ENCODE measurements at places on chromosomes 7 and 10.

GRCh38 chr7:25864943-25865751 is 286.9 kb upstream of the NFE2L3 start:
- no peak for DNase-seq

DNA sequence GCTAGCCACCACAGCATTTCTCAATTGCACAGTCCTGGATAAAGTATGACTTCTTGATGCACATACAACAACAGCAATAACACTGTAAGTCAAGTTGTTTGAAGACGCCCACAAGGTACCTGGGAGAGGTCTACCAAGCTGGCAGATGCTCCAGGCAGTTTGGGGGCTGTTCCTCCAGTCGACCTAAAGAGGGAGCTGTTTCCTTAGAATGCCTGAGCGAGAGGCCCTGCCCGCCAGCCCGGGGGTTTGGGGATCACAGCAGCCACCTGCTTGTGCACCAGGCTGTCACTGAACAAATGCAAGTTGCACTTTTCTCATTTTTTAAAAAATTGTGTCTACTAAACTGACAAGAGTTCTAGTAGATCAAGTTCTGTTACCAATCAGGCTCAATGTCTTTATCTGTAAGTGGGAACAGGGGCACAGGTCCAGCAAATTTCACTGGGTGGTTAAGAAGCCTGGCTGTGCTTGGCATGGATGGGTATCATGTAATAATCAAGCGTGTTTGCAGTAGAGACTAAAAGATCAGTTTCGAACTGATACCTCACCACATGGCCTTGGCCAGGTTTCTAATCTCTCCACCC is 193.8 kb upstream of the ADO start:
- peak; percentile 66 for DNase-seq

- DNase-seq, result no peak
Measured at GRCh38 chr10:127976286-127976685, 69.4 kb downstream of the PTPRE start.

GRCh38 chr7:95725205-95725604 is 47.1 kb upstream of the DYNC1I1 start:
- no peak for DNase-seq

DNA sequence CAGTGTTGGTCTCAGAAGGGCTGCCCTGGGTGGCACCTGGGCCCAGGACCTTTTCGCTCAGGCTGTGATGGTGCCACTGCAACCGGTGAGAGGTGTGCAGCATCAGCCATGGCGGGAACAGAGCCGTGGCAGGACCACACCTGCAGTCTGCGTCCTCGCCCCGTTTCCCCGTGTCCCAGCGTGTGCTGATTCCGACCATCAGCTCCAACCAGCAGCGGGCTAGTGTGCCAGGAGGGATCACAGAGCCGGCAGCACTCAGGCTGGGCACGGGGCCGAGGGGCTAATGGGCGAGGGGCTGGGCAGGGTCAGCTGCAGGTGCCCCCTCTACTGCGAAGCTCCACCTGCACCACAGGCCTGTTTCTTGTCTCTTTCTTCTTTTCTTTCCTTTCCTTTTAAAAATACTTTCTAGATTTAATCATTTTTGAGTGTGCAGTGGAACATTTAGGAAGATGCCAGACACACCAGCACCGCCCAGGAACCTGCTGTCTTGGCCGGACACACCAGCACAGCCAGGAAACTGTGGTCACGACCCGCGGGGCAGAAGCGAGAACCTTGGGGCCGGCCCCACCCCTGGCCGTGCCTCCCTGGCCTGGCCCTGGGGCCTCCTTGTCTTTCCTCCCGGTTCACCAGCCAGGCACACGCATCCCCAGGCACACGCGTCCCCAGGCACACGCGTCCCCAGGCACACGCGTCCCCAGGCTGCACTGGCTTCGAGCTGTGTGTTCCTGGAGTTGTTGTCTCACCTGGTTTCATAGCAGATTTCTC is 34.6 kb downstream of the ADGRA1 start:
- DNase-seq, result no peak

DNA sequence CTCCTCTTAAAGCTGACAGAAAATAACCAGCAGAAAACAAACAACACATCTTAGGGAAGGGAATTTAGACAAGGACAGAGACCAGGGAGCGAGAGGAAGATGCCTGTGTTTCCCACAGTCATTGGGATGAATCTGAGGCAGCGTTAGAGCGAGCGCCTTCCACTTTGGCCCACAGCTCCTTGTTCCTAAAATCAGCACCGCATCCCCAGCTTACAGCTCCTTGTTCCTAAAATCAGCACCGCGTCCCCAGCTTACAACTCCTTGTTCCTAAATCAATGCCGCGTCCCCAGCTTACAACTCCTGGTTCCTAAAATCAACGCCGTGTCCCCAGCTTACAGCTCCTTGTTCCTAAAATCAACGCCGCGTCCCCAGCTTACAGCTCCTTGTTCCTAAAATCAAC is 593.3 kb downstream of the PTPRN2 start:
- DNase-seq, result no peak

DNA sequence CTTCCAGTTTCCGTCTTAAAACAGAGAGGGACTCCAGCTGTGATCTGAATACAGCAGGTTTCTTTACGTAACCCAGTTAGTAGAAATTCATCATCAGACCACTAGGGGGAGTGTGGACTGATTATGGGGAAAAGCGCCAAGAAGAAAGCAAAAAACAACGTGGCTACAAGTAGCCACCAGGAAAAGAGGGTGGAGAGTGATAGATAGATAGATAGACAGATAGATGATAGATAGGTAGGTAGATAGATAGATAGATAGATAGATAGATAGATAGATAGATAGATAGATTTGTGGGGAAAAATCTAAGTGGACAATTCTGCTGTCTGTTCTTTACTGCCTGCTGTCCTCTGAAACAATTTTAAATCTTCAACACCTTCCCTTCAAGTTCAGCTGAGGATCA is 12.7 kb upstream of the AKR1B10 start:
- peak; percentile 90 for DNase-seq

DNA sequence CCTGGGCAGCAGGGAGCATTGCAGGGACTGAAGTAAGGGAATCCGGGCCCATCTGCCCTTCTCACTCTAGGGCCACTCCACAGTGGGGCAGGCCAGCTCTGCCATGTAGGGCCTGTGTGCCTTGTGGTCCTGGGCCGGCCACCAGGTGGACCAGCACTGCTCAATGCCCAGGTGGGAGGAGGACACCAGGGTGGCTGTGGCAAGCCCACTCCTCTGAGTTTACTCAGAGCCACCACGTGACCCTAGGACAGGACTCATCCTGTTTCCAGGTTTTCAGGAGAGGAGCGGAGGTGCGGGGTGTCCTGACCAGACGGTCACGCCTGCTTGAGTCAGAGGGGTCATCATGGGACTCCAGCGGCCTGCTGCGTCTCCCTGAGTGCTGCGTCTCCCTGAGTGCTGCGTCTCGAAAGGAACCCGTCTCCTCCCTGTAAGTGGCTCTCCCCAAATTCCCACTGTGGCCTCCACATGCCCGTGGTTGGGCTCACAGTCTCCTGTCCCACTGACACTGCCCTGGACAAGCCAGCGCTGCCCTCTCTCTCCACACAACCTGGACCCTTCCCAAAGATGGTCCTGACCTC is 2.9 kb downstream of the CFAP46 start:
- no peak for DNase-seq

GRCh38 chr10:103441611-103442010 is 10.6 kb downstream of the CALHM2 start:
- no peak for DNase-seq

DNA sequence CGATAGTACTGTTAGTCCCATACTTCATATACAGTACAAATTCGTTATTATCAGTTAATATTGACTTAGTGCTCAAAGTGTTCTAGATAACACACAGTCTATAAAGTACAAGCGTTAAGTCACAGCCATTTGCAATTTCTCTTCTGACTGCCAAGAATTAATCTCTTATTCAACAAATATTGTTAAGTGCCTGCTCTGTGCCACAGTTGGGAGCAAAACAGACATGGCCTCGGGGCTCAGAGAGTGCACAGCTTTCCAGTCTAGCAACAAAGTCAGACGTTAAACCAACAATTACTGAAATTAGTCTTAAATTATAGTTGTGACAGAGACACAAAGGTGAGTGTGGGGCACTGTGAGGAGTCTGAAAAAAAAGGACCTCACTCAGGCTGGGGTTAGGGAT is 113.0 kb upstream of the DPP6 start:
- DNase-seq, result no peak

DNA sequence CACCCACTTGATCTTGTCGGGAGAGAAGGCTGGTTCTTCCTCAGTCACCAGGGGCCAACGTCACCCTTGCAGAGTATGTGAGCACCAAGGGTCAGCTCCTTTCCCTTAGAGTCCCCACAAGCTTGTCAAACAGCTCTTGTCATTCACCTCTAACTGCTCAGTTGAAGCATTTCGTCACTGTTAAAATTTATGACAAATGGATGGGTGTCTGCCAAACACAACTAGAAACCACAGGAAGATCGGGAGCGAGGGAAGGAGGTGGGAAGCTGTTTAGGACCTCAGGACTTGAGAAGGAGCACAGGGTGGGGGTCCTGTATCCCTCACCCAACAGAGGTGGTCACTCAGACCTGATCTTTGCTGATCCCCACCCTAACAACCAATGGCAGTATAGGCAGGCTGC is 373.3 kb upstream of the IGFBP3 start:
- no peak for DNase-seq

DNA sequence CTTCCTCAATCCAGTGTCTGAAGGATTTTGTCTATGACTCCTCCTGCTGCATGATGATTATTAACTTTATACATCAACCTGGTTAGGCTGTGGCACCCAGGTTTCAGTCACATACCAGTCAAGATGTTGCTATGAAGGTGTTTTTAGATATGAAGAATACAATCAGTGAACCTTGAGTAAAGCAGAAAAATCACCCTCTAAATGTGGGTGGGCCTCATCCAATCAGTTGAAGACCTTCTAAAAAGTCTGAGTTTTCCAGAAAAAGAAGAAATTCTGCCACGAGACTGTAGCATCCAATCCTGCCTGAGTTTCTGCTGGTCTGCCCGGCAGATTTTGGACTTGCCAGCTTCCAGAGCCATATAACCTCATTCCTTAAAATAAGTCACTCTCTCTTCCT is 126.1 kb upstream of the FRMD4A start:
- no peak for DNase-seq

DNA sequence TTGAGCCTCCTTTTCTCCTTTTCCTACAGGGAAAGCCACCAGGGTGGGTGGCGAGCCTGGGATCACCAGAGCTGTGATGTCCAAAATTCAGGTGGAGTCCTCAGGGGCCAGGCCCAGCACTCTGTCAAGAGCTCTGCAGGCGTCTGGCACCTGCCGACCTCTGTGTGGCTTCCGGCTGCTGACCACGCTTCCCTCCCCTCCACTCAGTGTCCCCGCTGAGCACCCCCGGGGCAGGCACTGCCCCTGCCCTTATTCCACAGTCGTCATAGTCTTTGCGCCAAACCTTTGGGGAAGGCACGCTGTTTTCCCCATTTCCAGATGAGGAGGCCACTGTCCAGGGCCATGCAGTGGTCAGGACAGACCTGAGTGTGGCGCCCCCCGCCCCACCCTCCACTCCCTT is 7.5 kb downstream of the MTG1 start:
- no peak for DNase-seq

DNA sequence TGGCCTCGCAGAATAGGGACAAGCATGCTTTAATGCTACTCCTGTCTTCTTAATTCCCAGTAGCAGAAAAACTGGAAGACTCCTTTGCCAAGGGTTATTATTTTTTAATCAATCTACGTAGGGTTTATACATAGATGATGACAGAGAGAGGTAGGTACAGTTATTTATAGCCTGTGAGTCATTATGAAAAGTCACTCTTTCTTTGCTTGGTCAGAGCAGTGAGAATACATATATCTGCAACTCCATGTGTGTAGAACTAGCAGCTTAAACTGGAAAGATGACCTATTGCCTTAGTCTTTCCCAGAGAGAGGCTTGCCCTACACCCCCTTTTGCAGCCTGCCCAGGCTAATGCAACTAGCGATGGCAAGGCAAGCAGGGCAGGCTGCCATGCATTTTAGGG is 1050.6 kb downstream of the NRG3 start:
- peak; percentile 2 for DNase-seq

- DNase-seq, result no peak
Measured at GRCh38 chr7:104174798-104175197, 33.0 kb downstream of the ORC5 start.

DNA sequence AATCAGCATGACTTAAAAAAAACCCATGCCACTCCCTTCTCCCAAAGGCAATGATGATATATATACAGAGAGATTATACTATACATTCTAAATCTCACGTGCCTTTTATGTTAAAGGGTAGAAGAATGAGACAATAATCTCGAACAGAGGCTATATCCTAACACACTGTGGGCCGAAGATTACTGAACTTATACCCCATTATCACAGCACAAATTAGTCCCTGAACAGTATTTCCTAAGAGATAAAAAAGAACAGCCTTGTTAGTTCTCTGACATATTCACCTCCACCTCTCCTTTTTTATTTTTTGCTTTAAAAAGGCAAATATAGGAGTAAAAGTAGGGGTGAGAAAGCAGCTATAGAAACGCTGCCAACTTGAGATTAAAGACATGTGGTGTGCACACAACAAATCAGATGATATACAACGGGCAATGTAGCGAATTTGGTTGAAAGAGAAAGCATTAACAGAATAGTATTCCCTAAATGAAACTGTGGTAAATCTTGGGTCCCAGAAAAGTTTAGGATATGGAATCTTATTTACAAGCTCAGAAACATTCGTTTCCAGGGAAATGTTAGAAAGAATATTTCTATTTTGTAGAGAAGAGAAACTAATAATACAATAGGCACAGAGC is 69.5 kb downstream of the JMJD1C start:
- DNase-seq, result peak; percentile 30

GRCh38 chr10:15678851-15679250 is 40.9 kb downstream of the ITGA8 start:
- DNase-seq, result no peak

GRCh38 chr10:119177708-119178371 is 772 bp downstream of the PRDX3 start:
- DNase-seq, result no peak

- DNase-seq, result no peak
Measured at GRCh38 chr7:151628846-151629604, 109.3 kb upstream of the RHEB start.

- DNase-seq, result no peak
Measured at GRCh38 chr7:51606601-51607154, 290.1 kb upstream of the COBL start.

DNA sequence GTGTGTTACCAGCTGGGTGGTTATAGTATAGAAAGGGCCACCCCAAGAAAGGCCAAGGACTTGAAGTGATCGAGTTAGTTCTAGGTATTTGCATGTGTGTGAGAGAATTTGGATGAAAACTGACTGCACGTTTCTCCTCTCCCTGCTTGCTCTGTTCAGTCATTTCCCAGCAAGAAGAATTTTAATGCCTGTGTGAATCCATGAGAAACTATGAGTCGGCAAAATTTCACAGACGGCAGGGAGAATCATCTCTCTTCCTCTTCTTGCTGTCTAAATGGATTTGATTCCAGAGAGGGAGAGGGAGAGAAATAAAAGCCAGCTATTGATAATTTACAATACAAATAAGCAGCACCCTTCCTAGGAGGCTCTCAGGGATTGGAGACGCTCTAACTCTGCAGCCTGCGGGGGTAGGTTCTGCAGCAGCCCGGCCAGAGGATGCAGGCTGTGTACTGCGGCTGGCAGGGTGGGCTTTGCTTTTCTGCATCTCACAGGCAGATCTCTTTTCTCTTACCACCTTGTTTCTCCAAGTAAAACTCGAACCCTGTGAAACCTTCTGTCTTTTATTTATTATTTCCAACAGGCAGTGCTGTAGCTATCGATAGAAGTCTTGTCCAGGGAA is 183.6 kb downstream of the TCF7L2 start:
- DNase-seq, result peak; percentile 65

- no peak for DNase-seq
Measured at GRCh38 chr10:117472872-117473271, 69.7 kb upstream of the EMX2 start.

- DNase-seq, result peak; percentile 33
Measured at GRCh38 chr10:110360857-110361474, 56.2 kb upstream of the SMNDC1 start.

GRCh38 chr7:18762189-18762588 is 266.6 kb downstream of the HDAC9 start:
- peak; percentile 87 for DNase-seq
